Stimulated activated CD4-positive, alpha-beta T cell treated with anti-CD3 and anti-CD28 coated beads, Interleukin-12 subunit alpha, Interleukin-12 subunit beta, amount 100 ng/mL, for 24 hours (primary cell): ENCODE measurements at places on chromosomes 3 and 15.

DNA sequence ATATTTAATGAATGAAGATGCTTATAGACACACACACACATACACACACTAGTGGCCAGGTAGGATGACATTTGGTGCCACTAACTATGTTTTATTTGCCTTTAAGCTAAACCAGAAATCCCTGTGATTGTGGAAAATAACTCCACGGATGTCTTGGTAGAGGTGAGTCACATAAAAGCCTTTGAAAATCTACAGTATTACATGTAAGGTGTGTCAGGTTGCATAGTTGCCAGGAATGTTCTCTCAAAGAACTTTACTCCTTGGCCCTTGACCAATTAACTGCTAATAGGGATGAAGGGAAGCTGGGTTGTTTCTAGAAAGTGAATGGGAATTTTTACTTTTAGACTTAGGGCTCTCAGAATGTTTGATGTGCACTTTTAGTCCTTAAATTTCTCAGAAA, 9.9 kb downstream of the ZBED2 start:
- no peak for DNase-seq

- no peak for DNase-seq
Measured at GRCh38 chr3:40780925-40781406, 256.2 kb downstream of the ZNF621 start.

GRCh38 chr3:90015688-90016356, 908.4 kb downstream of the EPHA3 start:
- DNase-seq = no peak

GRCh38 chr15:73965758-73966113, 26.4 kb downstream of the STOML1 start:
- no peak for DNase-seq

DNA sequence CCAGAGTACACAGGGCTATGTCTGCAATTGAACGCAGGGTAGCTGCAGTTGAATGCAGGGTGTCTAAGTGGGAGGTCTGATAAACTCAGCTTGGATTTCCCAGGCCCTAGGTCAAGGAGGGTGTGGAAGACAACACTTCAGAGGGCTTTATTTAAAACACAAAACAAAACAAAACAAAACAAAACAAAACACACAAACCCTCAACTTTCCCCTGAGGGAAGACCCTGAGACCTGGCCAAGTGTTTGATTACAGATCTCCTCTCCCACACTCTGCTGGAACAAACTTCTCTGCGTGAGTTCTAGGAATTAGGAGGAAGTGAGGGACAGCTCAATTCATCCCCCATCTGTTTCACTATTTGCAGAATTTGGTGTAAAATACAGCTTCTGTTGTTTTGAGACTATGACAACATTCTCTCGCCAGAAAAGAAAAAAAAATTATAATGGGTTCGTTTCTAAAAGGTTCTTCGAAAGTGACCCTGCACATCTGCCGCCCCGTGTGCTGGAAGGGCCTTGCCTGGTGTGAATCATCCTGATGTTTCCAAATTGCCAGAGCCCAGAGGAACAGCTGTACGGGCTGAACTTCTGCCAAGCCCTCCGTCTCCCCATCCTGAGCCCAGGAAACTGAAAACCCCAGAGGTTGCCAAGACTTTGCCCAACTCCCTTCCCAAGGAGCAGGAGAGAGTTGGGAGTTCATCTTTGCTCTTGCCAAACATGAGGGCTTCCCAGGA, 73.3 kb upstream of the RAD18 start:
- DNase-seq = no peak

DNA sequence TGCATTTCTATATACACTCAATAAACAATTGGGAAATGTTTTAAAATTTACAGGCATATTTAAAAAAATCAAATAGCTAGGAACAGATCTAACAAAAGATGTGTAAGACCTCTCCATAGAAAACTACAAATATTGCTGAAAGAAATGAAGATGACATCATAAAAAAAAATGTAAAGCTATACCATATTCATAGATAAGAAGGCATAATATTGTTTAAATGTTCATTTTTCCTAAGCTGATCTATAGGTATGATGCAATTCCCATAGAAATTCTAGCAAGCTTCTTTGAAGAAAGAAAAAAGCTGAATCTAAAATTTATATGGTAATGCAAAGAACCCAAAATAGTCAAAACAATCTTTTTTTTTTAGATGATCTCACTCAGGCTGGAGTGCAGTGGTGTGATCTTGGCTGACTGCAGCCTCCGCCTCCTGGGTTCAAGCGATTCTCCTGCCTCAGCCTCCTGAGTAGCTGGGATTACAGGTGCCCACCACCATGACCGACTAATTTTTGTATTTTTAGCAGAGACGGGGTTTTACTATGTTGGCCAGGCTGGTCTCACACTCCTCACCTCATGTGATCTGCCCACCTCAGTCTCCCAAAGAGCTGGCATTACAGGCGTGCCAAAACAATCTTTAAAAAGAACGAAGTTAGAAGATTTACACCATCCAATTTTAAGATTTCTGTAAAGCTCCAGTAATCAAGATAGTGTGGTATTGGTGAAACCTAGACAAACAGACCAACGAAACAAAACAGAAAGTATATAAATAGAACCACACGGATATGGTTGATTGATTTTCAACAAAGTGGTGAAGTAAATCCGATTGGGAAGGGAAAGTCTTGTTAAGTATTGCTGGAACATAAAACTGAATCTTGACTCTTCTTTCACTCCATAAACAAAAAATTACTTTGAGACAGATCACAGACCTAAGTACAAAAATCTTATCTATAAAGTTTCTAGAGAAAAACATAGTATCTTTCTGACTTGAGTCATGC, 6.3 kb upstream of the BHLHE40 start:
- DNase-seq = no peak

GRCh38 chr15:65204931-65205660, 6.2 kb downstream of the CILP start:
- no peak for DNase-seq

GRCh38 chr3:38062809-38063208, 23.8 kb downstream of the DLEC1 start:
- no peak for DNase-seq

DNA sequence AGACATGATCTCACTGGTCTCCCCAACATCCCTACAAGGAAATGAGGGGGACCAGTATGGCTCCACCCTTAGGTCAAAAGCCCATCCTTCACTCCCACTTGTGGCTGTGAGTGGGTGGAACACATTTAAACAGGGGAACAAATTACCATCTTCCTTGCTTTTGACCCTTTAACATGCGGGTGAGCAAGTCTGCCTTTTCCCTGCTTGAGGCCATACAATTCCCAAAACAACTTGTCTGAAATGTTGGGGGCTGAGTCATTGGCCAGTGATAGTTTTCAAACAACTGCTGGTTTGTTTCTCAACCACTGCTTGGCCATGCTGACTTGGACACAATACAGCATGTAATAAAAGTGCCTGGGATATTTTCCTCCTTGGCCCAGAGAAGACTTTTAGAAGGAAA, 39.6 kb downstream of the COL8A1 start:
- DNase-seq = no peak
